ENCODE measurements at places on chromosomes 2 and 18. TPM values are rescaled to one million over a fixed set of nuclear protein-coding genes. Genes with fewer than 3 reads are reported as not detected.

The PNO1 gene
- 13.0 TPM for total RNA-seq

The SRD5A2 gene
- total RNA-seq = 0.10 TPM

The VWA3B gene
- not detected for total RNA-seq

The DHRS9 gene
- 0.79 TPM for total RNA-seq

The RGPD4 gene
- total RNA-seq = not detected

The LYPD6B gene
- not detected for total RNA-seq

The SERPINB7 gene
- total RNA-seq = not detected

The HOXD4 gene
- 1.2 TPM for total RNA-seq

DNA sequence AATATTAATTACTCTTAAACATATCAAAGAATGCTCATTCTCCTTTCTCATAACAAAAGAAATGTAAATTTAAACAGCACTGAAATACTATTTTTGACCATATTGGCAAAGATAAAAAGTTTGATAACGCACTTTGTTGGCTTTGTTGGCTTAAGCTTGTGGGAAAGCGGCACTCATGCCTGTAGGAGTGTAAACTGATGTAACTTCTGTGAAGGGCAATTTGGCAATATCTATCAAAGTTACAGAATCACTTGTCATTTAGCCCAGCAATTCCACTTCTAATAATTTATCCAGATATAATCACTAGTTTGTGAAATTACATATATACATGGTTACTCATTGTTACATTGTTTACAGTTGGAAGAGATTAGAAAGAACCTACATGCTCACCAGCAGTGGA is 311.8 kb upstream of the STON1 start:
- H3K27me3 ChIP-seq = no peaks in the 10 kb centered on the region
- H3K4me1 ChIP-seq = no peaks in the 10 kb centered on the region
- H3K36me3 ChIP-seq = no peaks in the 10 kb centered on the region
- no peak overlapping the region for H3K4me3 ChIP-seq

- peaks cover 8% of the 10 kb centered on the region for H3K36me3 ChIP-seq
- H3K4me1 ChIP-seq = peaks cover 43% of the 10 kb centered on the region
- peak overlapping the region; percentile 94 for H3K27ac ChIP-seq
- no peaks in the 10 kb centered on the region for H3K27me3 ChIP-seq
- H3K4me3 ChIP-seq = no peak overlapping the region
These were observed 9.0 kb downstream of the STK25 start for GRCh38 chr2:241499146-241499965.

DNA sequence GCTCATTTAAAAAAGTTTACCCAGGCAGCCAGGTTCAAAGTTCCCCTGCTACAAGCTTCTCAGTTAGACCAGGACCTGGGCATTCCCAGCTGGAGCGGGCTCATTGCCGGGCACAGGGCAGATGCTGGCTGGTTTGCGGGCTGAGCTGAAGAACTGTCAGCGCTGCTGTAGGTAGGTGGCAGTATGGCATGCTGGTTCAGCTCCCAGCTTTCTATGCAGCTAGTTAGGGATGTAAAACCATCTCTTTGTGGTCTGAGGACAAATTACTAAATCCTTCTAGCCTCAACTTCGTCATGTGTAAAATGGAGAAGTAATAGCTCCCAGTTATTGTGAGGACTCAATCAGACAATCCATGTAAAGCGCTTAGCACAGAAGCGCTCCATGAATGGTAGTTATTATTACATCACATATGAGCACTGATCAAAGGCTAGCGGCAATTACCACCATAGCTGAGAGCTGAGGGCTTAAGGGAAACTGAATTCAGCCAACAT is 2.4 kb upstream of the LDLRAD4 start:
- peak; percentile 56 for DNase-seq
- H3K27me3 ChIP-seq = no peaks in the 10 kb centered on the region
- H3K36me3 ChIP-seq = no peaks in the 10 kb centered on the region
- H3K4me1 ChIP-seq = peaks cover 34% of the 10 kb centered on the region
- H3K27ac ChIP-seq = peak overlapping the region; percentile 57
- peak overlapping the region; percentile 19 for H3K4me3 ChIP-seq

DNA sequence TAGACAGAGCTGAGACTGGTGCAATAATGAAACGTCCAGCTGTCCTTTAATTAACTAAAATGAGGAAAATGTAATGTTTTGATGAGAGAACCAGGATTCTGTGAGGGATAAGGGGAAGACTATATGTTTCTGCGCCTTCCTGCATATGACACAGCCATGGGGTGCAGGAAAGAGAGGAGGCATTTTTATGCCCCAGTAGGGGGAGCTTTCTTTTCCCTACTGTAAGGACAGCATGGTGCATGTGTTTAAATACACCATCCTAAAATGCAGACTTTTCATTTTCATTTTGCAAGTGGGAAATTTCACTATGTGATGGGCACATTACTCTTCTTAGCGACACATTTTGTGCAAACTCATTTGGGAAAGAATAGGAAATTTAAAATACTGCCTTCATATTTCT is 446.1 kb downstream of the ARHGAP15 start:
- no peak for DNase-seq
- no peaks in the 10 kb centered on the region for H3K27me3 ChIP-seq
- no peak overlapping the region for H3K27ac ChIP-seq
- no peaks in the 10 kb centered on the region for H3K4me1 ChIP-seq
- H3K36me3 ChIP-seq = no peaks in the 10 kb centered on the region
- H3K4me3 ChIP-seq = no peak overlapping the region

DNA sequence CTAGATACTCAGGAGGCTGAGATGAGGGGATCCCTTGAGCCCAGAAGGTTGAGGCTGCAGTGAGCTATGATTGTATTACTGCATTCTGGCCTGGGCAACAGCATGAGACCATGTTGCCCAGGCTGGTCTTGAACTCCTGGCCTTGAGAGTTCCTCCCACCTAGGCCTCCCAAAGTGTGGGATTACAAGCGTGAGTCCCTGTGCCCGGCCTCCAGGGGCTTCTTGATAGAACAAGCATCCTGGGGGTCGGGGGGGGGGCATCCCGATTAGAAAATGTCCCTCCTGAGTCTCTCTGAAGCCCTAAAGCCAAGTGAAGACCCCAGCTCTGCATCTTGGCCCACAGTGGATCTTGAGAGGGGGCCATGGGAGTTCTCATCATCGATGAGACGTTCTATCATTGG is 22.3 kb upstream of the EFHD1 start:
- no peak overlapping the region for H3K27ac ChIP-seq
- H3K4me1 ChIP-seq = no peaks in the 10 kb centered on the region
- no peak for DNase-seq
- no peak overlapping the region for H3K4me3 ChIP-seq
- no peaks in the 10 kb centered on the region for H3K36me3 ChIP-seq

DNA sequence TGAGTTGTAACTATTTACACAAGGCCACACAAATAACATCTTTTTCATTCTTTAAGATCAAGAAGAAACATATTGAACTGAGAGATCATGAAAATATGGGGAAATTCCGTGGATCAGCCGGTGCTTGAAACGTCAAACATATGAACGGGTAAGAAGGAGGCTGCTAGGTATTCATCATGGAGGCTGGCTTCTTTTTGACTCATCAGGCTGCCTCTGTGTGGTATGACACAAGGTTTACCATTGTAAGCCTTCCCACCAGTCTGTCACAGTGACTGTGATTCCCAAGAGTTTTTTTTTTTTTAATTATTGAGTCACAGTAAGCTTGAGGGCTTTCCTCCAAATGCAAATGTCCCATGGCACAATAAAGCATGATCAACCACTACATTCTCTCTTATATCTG is 506.9 kb downstream of the BCL11A start:
- no peaks in the 10 kb centered on the region for H3K4me1 ChIP-seq
- H3K4me3 ChIP-seq = no peak overlapping the region
- no peaks in the 10 kb centered on the region for H3K36me3 ChIP-seq
- H3K27me3 ChIP-seq = no peaks in the 10 kb centered on the region
- no peak for DNase-seq

GRCh38 chr2:120132190-120132589 is 91.0 kb downstream of the TMEM185B start:
- peaks cover 5% of the 10 kb centered on the region for H3K36me3 ChIP-seq
- no peaks in the 10 kb centered on the region for H3K4me1 ChIP-seq
- no peaks in the 10 kb centered on the region for H3K27me3 ChIP-seq
- no peak overlapping the region for H3K4me3 ChIP-seq

DNA sequence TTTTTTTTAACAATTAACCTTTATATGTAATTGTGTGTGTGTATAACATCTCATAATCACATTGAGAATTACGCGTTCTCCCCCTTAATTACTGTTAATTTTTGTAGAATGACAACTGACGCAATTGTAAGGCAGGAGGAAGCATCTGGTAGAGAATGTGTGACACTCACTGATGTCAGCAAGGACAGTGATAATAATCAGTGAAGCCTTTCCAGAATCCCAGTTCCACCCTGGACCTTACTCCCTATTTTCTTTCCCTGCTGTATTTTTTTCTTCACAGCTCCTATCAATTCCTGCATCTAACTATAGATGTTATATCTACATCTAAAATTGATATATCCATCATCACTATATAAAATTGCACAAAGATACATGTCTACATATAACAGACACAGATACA is 16.1 kb upstream of the STRN start:
- no peak for DNase-seq
- H3K27ac ChIP-seq = no peak overlapping the region

GRCh38 chr2:144003460-144004075 is 516.4 kb downstream of the ZEB2 start:
- no peak overlapping the region for H3K27ac ChIP-seq
- H3K4me3 ChIP-seq = no peak overlapping the region
- H3K4me1 ChIP-seq = no peaks in the 10 kb centered on the region
- DNase-seq = no peak

DNA sequence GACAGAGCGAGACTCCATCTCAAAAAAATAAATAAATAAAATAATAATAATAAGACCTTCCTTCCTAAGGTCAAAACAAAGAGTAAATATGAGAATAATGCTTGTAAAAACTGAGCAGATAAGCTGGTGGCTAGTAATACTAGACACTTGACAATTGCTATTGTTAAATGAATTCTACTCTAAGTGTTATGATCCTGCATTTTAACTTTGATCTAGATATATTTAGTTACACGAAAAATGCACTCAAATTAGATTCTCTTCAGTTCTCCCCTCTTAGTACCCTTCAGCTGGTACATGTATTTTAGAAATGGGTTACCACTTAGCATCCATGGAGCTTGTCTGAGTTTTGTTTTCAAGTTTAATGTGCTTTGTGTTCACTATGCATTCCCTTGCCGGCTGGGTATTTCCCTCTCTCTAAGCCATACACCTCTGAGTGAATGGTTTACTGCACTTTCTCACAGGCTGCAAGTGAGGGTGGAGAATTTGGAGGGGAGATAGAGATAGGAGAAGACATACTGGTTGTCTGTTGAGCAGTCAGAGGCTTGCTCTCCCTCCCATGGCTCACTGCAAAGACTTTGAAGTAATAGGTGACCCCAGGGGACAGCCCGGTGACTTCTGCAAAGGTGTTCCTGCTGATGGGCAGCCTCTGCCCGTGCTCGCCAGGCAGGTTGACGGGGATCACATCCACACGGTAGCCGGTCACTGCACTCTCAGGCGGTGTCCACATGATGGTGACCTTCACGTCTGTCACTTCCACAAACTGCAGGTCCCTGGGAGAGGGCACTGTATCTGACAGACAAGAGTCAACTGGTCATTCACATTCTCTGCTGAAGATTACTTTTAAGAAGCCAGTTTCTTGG is 29.9 kb downstream of the FN1 start:
- H3K4me1 ChIP-seq = no peaks in the 10 kb centered on the region
- H3K27ac ChIP-seq = no peak overlapping the region
- no peak for DNase-seq
- no peaks in the 10 kb centered on the region for H3K27me3 ChIP-seq

GRCh38 chr2:160352500-160352899 is 141.1 kb downstream of the RBMS1 start:
- no peaks in the 10 kb centered on the region for H3K36me3 ChIP-seq
- H3K4me3 ChIP-seq = no peak overlapping the region
- H3K27ac ChIP-seq = peak overlapping the region; percentile 38
- DNase-seq = no peak
- no peaks in the 10 kb centered on the region for H3K27me3 ChIP-seq
- H3K4me1 ChIP-seq = peaks cover 56% of the 10 kb centered on the region

GRCh38 chr2:9140645-9141044 is 66.0 kb upstream of the ASAP2 start:
- DNase-seq = no peak
- H3K4me1 ChIP-seq = no peaks in the 10 kb centered on the region
- no peaks in the 10 kb centered on the region for H3K36me3 ChIP-seq
- H3K27ac ChIP-seq = no peak overlapping the region
- no peaks in the 10 kb centered on the region for H3K27me3 ChIP-seq

DNA sequence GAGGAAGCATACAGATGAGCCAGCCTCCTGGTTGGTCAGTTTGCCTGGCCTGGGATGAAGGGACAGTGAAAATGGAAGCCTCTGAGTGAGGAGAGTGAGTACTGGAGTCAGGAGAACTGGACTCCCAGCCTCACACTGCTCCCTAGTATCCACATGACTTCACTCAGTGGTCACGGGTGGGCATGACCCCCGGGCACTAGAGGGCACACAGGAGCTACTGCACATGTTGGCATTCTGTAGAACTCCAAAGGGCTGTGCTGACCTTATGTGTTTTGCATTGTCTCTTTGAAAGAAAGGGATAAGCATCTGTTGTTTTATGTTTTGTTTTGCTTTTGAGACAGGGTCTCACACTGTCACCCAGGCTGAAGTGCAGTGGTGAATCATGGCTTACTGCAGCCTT is 23.7 kb downstream of the NCAPH start:
- H3K27ac ChIP-seq = no peak overlapping the region
- no peaks in the 10 kb centered on the region for H3K36me3 ChIP-seq
- no peaks in the 10 kb centered on the region for H3K27me3 ChIP-seq
- no peaks in the 10 kb centered on the region for H3K4me1 ChIP-seq
- no peak overlapping the region for H3K4me3 ChIP-seq

DNA sequence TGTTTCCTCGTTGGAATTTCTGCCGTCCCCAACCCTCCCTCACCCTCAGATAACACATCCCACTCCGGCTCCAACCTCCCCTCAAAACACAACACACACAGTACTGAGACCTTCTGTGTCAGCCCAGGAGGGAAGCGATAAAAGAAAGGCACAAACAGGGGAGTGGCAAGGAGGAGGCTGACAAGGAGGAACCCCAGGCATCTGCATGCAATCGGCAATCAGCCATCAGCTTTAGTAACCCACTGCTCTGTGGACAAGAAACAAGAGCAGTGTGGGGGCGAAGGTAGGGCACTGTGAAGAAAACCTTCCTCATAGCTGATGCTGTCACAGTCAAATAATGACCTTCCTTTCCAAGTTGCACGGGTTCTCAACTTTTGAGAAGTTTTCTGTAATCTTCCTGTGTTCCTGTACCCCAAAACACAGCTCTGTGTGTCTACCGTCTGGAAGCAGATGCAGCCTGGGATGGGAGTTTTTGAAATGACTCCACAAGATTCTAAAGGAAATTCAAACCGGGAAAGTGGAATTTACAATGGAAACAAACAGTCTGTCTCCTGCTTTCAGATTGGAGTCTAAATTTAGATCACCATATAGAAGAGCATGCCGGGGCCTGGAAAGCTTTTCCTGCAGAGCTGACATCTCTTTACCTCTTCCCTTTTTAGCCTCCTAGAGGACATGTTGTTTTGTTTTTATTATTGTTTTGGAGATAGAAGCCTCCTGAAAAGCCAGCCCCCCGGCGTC is 16.4 kb upstream of the LPIN2 start:
- no peak overlapping the region for H3K27ac ChIP-seq
- no peak for DNase-seq
- no peaks in the 10 kb centered on the region for H3K4me1 ChIP-seq
- no peaks in the 10 kb centered on the region for H3K36me3 ChIP-seq
- no peaks in the 10 kb centered on the region for H3K27me3 ChIP-seq

- H3K4me1 ChIP-seq = no peaks in the 10 kb centered on the region
- no peaks in the 10 kb centered on the region for H3K36me3 ChIP-seq
- H3K27ac ChIP-seq = no peak overlapping the region
- no peaks in the 10 kb centered on the region for H3K27me3 ChIP-seq
- DNase-seq = no peak
- H3K4me3 ChIP-seq = no peak overlapping the region
These were observed 65.3 kb upstream of the TAF1B start for GRCh38 chr2:9778012-9778411.

Data from psoas muscle (tissue), 8 donors.